Activated CD8-positive, alpha-beta memory T cell treated with anti-CD3 and anti-CD28 coated beads for 1 hour (primary cell): ENCODE measurements at places on chromosomes 7 and 10.

GRCh38 chr10:33126742-33127141, 168.7 kb upstream of the ITGB1 start:
- no peak for DNase-seq

- DNase-seq: no peak
These were observed 233.0 kb downstream of the PTN start for GRCh38 chr7:137110535-137110934.

DNA sequence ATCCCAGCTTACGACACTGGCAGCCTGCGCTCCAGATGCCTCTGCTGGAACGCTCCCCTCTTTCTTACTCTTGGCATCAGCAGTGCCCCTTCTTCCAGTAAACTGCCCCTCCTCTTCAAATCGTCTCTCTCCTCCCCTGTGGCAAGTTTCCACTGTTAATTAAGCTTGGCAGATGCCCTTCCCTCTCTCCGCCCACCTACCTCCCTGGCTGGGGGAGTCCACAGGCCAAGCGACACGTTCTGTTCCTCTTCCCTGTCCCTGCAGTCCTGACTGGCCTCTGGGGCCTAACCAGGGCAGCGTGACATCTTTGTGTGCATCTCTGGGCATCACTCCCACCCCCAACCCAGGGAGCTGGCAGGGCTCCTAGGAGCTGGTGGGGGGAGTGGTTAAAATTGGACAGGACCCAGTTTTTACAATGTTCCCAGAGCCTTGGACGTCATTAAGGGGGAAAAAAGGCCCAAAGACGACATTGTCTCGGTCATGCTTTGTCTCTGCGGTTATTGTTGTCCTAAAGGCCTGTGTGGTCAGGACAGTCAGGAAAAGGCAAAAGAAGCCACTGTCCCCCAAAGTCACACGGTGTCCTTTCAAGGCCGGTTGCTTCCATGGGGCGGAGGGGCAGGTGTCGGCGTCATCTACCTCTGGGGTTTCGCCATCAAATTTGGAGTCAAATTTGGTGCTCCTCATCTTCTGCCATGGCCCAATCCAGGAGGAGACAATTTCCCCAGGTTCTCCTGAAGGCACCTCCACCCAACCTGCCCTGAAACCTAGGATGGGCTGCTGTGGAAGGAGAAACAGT, 54.2 kb downstream of the DLG5 start:
- DNase-seq: no peak

GRCh38 chr7:69204943-69205342, 393.3 kb upstream of the AUTS2 start:
- DNase-seq: no peak

GRCh38 chr10:87036623-87037022, 16.5 kb downstream of the FAM25A start:
- DNase-seq: no peak

DNA sequence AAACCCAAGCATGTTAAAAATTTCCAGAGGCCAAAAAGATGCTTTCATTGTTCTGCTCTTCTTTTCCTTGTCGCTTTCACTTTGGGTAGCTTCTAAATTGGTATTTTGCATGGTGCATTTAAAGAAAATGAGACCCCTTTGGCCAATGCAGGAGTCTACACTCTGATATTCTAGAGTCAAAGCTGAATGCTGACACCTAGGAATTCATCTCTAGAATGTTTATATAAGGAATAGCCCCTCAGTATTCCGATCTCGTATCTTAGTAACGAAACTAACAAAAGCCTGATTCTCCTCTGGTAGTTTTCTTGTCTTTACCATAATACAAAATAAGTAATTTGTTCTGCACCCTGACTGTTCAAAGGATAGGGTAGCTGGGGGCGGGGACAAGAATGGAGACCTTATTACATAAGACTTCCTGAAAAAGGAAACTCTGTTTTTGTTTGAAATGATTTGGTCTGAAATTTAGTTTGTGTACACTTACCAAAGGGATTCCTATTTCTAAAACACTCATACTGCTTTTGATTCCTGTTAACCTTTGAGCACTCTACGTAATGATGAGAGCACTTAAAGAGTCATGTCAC, 17.1 kb downstream of the IKZF1 start:
- DNase-seq: no peak

DNA sequence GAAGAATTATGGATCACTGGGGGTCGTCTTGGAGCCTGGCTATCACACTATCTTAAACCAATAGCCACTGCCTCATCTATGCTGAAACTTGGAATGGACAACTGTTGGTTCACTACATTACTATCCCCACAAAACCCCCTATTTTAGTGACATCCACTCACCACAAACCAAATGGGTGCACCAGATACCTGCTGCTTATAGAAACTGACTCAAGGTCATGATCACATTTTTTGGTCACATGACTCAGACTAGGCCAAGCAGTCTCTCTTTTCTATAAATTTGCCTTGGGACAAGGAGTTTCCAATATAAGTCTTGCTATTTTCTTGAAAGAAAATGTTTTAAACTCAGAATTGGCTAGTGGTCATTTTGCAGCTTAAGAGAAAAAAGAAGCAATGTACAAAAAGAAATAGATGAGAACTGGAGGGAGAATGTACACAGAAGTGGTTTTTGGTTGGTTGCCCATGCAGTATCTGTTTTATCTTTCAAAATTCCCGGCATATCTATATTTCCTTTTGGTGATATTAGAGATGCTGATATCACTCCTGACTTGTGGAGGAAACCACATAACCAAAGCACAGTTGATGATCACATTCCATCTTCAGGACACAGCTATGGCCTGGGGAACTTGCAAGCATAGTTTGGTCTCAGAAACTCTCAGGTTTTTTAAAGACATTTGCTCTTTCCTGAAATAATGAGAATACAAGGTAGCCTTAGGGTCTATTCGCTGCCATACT, 85.2 kb upstream of the CACNA2D1 start:
- DNase-seq: no peak

DNA sequence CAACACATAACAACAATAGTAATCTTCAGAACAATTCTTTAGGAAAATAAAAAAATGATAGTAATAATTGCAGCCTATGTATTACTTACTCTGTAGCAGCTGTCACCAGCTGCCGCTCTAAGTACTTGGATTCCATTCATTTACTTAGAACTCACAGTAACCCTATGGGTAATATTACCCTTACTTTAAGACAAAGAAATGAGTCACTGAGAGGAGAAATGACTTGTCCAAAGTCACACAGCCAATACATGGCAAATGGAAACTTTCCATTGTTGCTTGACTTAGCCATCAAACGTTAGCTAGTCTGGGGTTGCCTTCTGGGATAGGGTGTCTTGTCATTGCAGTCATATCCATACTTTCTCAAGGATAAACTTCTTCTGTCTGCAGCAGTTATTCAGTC, 3.6 kb downstream of the CCNY start:
- no peak for DNase-seq

GRCh38 chr7:8423057-8423456, 10.4 kb upstream of the NXPH1 start:
- DNase-seq: no peak

GRCh38 chr10:49174261-49174925, 13.8 kb downstream of the TMEM273 start:
- no peak for DNase-seq

DNA sequence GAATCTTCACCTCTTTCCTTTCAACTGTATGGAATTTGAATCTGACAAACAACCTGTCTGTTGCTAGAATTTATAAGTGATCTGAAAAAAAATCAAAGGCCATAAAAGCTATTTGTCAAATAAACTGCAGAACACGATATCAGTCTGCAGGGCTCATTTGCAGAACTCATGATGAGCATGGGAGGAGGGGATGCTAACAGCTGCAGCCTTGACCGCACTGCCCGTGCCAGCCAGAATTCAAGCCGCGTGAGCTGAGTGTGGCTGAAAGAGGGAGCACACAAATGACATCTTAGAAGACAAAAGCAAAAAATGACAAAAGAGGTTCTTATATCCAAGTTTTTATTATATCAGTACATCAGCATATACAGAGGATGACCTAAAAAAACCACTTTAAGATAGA, 15.7 kb downstream of the LRRTM3 start:
- no peak for DNase-seq

DNA sequence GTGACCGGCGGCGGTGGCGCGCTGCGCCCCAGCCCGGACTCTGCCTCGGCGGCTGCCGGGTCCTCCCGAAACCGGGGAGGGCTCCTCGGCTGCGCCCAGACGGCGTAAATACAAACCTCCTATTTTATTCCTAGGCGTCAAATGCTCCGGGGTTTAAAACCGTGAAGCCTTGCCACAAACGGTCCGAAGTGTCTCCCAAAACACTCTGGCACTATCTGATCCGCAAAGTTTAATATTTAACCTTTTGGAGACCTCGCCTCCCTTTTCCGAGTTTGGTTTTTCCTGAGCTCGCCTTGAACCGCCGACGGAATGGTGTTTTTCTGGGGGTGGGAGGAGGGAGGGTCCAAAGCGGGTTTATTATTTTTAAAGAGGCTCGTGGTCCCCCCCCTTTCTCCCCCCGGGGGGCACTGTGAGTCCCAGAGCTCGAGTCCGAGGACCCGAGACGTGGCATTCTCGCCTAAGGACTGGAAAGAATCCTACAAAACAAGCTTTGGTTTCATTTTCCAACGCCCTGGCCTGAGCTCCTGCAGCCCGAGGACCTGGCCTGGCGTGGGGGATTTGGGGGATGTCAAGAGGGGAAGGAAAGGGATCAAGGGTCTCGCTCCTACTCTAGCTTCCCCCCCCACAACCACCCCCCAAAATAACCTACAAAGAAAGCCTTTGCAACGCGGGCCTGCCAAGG, 1.8 kb downstream of the TNRC18 start:
- no peak for DNase-seq

DNA sequence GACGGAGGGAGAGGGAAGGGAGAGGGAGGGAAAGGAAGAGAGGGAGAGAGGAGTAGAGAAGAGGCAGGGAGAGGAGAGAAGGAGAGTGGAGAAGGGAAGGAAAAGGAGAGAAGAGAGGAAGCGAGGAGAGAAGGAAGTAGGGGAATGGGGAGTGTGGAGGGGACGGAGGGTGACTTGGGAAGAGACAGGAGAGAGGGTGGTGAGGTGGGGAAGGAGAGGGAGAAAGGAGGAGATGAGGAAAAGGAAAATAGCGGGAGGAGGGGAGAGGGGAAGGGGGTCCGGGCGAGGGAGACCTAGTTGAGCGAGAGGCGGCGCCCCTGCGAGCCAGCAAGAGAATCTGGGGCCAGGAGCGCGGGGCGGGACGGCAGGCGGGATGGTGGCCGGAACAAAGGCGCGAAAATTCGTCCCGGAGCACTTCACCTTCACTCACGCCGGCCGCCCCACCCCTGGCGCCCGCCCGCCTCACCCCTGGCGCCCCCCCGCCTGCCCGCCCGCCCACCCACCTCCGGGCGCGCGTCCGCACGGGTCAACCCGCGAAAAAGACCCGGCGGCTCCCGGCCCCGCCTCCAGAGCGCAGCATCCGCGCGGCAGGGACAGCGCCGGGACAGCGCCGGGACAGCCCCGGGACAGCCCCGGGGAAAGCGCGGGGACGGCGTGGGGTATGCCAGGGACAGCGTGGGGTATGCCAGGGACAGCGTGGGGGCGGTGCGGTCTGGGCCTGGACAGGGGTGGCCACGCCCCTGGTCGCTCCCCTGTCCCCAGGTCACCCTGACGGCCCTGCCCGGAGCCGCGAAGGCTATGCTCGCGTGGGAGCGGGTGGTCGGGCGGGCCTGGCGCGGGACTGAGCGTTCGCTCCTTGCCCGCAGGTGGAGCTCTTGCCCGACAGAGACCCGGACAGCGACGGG, 4.2 kb downstream of the VSTM2A start:
- no peak for DNase-seq

DNA sequence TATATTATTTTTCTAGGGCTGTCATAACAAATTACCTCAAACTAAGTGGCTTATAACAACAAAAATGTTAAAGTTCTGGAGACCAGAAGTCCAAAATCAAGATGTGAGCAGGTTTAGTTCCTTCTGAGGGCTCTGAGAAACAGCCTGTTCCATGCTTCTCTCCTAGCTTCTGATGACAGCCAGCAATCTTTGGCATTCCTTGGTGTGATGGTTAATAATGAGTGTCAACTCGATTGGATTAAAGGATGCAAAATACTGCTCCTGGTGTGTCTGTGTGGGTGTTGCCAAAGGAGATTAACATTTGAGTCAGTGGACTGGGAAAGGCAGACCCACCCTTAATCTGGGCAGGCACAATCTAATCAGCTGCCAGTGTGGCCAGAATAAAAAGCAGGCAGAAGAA, 26.3 kb upstream of the TNKS2 start:
- no peak for DNase-seq

GRCh38 chr10:110368002-110368401, 63.3 kb upstream of the SMNDC1 start:
- no peak for DNase-seq
